ENCODE measurements at places on chromosomes 16 and 17.

DNA sequence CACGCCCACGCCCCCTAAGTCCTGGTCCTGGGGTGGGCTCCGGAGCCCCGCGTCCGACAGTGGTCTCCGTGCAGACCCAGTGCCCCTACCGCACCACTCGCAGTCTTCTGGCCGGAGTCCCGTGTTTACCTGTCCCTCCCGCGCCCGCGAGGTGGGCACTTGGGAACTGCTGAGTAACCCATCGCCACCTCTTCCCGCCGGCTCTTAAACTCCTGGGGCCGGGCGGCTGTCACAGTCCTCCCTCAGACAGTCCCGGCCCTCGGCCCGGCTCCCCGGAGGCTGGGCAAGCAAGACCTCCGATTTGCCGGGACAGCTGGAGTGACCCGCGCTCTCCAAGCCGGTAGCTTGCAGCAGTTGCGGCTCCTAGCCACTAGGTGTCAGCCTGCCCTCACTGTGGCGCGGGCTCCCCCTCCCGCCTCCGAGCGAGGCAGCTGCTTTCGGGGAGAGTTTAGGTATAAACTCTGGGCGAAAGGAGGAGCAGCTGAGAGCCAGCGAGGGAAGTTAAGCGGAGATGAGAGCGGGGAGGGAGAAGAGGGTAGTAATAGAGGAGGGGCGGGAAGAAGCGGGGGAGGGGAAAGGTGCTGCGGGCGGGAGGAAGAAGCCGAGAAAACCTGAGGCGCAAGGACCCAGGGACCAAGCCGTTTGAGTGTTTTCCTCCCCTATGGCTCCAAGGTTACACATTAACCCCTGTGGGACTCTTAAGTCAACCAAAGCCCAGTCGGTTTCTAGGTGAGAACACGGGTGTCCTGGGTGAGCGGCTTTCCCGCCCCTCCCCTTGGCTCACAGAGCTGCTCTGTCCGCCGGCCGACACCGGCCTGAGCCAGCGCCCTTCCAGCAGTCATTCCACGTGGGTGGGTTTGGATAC, 826 bp upstream of the TLCD1 start:
- peak; percentile 93 for DNase-seq
- H3K27me3 ChIP-seq = no peaks in the 10 kb centered on the region
- peak overlapping the region; percentile 98 for H3K4me3 ChIP-seq
- H3K27ac ChIP-seq = peak overlapping the region; percentile 98
- peaks cover 42% of the 10 kb centered on the region for H3K4me1 ChIP-seq

DNA sequence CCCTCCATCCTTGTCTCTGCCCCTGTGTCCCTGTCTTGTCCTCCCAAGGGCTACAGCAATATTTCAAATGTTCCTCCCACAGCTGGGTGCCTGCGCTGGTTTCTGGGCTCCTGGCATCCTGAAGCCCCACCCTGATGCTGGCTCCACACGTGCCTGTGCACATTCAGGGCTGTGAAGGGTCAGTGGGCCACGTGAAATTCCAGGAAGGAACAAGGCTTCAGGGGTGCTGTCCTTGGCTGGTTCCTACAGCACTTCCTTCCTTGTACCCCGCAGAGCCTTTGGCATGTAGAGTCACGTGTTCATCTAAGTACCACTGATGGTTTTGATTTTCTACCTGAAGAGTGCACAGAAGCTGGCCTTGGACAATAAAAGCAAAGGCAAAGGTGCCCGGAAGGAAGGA, 57.7 kb upstream of the NLK start:
- H3K27me3 ChIP-seq = peaks cover 27% of the 10 kb centered on the region
- no peaks in the 10 kb centered on the region for H3K36me3 ChIP-seq
- H3K4me3 ChIP-seq = no peak overlapping the region

DNA sequence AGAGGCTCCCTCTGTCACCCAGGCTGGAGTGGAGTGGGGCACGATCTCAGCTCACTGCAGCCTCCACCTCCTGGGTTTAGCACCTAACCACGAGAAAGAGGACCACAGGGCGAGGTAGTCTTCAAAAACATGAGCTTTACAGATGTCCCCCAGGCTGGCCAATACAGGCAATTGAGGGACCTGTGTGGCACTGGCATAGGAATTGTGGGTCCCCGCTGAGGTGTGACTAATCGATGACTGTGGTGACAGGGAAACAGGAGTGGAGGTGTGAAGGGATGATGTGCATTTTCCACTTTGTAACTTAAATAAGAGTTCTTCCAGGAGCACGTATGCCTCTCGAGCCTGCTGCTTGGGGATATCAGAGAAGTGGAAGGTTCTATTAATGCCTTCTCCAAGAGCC, 12.6 kb upstream of the ARHGAP17 start:
- H3K27me3 ChIP-seq = no peaks in the 10 kb centered on the region
- DNase-seq = peak; percentile 46
- no peak overlapping the region for H3K4me3 ChIP-seq
- H3K27ac ChIP-seq = no peak overlapping the region
- peaks cover 24% of the 10 kb centered on the region for H3K4me1 ChIP-seq

DNA sequence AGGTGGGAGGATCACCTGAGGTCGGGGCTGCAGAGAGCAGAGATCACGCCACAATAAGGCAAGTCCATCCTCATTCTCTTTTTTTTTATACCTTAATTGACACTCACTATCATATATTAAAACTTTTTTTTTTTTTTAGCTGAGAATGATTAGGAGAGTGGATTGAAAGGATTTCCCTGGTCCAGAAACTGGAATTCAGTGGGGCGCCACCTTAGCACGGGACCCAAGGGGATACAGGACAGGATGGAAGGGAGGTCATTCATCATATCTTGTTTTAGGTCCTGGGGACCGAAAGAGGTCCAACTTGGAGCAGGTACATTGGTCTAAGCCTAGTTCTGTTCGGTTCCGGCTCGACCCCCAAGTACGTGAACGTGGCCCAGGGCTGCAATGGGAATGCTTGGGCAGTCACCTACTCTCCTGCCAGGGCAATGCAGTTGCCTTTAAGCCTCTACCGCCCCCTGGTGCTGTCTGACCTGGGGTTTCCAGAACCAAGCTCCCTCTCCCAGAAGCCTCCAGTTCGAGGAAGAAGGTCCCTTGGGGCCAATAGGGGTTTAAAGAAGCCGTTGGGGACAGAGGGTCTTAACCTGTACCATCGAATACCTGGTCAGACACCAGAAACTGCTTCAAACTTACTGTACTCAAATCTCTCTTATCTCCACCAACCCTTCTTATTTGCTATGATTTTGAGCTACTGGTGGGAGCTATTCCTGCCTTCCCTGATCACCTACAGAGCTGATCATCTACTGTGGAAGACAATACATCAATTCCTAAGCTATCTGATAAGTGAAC, 19.9 kb upstream of the GPATCH8 start:
- no peak overlapping the region for H3K4me3 ChIP-seq
- no peak overlapping the region for H3K27ac ChIP-seq
- peak; percentile 57 for DNase-seq
- no peaks in the 10 kb centered on the region for H3K36me3 ChIP-seq

DNA sequence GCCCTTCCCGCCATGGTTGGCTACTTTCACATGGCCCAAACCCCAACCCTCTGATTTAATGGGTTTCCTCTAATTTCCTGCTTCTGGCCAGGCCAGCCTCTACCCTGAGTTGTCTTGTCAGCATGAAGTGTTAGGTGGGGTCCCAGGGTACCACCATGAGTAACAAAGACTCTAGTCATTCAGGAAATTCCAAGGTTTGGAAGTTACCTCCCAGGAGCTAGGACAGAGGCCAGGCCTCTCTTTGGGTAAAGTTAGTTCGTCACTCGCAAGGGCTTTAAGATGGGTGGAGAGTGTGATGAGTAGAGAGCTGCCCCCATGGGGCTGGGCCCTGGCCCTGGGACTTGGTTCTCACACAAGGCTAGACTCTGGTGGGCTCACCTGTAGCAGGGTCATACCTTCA, 54.6 kb downstream of the PLD6 start:
- peaks cover 67% of the 10 kb centered on the region for H3K36me3 ChIP-seq
- H3K27ac ChIP-seq = peak overlapping the region; percentile 35
- no peak for DNase-seq

DNA sequence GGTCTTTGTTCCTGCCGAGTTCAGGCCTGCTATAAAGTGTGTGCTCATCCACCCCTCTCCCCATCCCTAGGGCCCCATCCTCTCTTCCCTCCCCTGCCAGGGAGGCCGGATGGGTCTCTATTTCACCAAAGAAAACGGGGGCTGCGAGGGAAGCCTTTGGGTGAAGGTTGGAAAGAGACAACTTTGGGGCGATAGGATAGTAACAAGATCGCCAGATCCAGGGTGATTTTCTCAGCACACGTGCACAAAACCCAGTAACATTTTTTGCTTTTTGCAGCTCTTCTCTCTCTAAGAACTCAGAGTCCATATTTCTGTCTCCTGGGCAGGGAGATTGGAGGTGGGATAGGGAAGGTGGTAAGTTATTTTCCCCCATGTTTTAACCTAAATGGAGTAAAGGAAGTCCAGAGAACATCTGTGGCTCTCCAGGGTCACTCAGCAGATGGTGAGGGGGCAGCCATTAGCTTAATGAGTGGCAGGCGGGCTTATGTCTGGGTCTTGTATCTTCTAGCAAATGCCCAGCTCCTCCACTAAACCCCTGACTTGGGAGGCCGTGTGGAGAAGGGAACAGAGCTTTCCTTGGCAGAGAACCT, 6.9 kb downstream of the CCR7 start:
- peak overlapping the region; percentile 14 for H3K4me3 ChIP-seq
- no peak for DNase-seq

DNA sequence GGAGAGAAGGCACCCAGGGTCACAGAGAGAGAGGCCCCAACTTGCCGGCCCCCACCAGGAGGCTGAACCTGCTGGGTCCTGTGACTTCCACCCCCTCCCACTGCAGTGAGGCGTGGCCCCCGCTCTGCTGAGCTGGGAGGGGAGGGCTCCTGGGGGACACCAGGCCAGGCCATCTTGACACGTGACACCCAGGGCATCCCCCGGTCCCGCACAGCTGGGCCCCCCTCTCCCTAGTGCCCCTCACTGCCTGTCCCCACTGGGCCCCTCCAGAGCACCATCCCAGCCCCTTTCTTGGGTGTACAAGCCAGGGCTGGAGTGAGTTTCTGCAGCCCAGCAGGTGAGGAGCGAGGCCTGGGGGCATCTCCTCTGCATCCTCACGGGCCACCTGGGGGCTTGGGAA, 12.4 kb downstream of the UBALD1 start:
- no peaks in the 10 kb centered on the region for H3K36me3 ChIP-seq
- no peak overlapping the region for H3K4me3 ChIP-seq
- DNase-seq = no peak
- no peak overlapping the region for H3K27ac ChIP-seq

Measured in T-helper 2 cell treated with Interferon-gamma antibody and Interleukin-4, amounts not matched to agents 5 μg/mL and 100 μg/mL, for 36 hours (primary cell).